ENCODE measurements at places on chromosomes 16 and 17.

GRCh38 chr17:32732296-32732642 lies 144.7 kb downstream of the MYO1D start:
- no peak for DNase-seq

GRCh38 chr17:74185571-74186185 lies 17.8 kb upstream of the RPL38 start:
- DNase-seq: no peak

- peak; percentile 25 for DNase-seq
Measured at GRCh38 chr17:18039535-18040260, 490 bp downstream of the GID4 start.

DNA sequence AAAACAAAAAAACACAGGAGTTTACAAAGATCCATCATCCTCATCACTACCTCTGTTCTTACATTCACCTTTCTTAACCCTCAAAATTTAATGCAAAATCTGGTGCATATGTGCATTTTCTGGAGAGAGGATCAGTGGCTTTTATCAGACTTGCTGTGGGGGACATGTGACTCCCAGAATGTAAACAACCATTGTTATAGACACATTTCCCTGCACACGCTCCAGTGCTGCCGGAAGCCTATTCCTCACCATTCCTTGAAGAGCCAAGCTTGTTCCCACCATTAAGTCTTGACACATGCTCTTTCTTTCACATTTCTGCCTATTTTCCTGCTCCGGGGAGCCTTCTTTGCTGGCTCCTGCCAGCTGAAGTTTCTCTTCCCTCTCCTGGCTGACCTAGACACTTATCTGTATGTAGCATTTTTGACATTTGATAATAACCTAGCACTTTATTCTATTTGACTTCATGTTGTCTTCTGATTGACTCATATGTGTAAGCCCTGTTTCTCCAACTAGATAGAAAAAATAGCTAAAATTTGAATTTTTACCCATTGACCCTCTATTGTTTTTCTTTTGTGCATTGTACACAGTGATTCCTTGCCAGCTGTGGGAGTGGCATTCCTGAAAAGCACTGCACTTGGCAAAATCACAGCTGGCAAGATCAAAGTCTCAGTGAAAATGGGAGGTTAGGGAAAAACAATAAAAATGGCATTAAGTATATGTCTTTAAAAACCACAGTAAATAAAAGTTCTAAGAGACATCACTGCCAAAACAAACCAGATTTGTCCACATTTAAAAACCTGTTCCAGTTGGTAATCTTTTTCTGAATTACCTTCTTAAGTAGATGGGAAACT lies 76.8 kb upstream of the CIBAR2 start:
- no peak for DNase-seq
